ENCODE measurements at places on chromosomes 5 and 9.
A peak's percentile ranks its signal among the peaks of the same experiment; 100 is the strongest.

- no peak for DNase-seq
These were observed 273.2 kb downstream of the SMARCA2 start for GRCh38 chr9:2288309-2288708.

DNA sequence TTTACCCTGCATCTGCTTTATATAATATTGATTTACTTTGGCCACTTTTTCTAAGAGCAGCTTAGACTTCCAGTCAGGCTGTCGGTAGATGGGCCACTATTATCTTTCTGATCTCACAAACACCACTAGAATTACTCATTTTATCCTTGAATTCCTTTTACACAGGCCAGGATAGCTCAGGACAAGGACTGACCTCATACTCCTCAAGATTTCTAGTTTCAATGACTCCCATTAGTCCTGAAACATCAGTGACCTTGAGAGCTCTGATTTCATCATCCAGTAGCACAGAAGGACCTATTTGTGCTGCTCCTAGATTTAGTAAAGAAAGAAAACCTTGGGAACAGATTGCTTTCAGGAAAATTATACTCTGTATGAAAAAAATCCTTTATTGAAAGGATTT, 727.9 kb upstream of the PTPRD start:
- no peak for DNase-seq

- no peak for DNase-seq
These were observed 22.5 kb upstream of the SCGB3A1 start for GRCh38 chr5:180613814-180614188.

GRCh38 chr9:14482856-14483255, 168.9 kb upstream of the NFIB start:
- DNase-seq, result no peak

DNA sequence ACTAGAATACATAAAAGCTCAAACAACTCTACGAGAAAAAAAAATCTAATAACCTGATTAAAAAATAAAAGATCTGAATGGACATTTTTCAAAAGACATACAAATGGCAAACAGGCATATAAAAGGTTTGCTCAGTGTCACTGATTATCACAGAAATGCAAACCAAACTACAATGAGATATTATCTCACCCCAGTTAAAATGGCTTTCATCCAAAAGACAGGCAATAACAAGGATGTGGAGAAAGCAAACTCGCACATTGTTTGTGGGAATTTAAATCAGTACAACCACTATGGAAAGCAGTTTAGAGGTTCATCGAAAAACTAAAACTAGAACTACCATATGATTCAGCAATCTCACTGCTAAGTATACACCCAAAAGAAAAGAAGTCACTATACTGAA, 20.8 kb downstream of the UGT3A2 start:
- no peak for DNase-seq

GRCh38 chr5:128228008-128228407, 144.4 kb downstream of the SLC12A2 start:
- DNase-seq, result no peak

DNA sequence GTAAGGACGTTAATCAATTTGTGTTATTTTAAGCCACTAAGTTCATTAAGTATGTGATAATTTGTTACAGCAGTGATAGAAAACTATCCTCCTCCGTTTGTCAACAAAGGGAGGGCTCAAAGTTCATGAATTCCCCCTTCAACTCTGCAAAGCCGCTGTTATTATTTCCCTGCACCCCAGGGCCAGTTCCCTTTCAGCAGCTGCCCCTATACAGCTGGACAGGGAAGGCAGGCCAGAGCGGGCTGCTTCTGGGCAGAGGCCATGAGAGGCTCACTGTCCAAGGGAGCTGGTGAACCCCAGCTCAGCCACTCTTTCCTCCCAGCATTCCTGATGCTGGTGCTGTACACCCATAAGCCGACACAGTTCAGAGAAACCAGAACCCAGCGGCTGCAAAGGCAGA, 102.4 kb upstream of the GPR151 start:
- DNase-seq, result no peak

- no peak for DNase-seq
These were observed 24.6 kb upstream of the GLIS3 start for GRCh38 chr9:4324513-4324912.

DNA sequence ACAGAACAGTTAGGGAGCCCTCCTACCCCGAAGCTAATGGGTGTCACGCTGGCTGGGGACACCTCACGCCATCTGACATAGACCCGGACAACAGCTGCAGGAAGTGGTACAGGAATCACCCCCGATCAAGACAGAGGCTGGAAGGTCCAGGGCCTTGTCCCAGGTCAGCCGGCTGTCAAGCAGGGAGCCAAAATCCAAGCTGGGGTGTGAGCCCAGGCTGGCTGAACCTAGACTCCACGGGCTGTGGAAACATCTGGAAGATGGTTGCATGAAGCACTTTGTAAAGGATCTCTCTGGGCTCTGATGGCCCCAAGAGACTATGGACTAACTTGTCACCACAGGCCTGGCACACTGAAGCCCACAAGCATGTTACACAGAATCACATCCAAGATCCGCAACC, 68.9 kb upstream of the STXBP1 start:
- DNase-seq, result no peak

DNA sequence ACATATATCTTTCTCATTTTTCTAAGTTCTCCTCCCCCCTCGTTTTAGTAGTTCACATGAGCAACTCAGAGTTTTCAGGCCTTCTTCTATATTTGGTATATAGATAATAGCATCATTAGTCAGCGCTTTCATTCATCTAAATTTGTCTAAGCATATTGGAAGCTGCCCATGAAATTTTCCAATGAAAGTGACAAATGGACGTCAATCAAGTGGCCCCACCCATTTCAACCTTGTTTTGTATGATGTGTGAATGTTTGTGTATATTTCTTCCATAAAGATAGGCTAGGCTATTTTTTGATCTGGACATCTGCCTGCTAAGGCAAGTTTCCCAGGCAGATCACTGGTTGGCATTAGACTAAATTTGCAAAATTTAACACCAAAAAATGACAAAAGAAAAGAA, 104.0 kb upstream of the SSBP2 start:
- DNase-seq, result no peak

GRCh38 chr9:98185021-98185567, 7.3 kb downstream of the CORO2A start:
- no peak for DNase-seq

DNA sequence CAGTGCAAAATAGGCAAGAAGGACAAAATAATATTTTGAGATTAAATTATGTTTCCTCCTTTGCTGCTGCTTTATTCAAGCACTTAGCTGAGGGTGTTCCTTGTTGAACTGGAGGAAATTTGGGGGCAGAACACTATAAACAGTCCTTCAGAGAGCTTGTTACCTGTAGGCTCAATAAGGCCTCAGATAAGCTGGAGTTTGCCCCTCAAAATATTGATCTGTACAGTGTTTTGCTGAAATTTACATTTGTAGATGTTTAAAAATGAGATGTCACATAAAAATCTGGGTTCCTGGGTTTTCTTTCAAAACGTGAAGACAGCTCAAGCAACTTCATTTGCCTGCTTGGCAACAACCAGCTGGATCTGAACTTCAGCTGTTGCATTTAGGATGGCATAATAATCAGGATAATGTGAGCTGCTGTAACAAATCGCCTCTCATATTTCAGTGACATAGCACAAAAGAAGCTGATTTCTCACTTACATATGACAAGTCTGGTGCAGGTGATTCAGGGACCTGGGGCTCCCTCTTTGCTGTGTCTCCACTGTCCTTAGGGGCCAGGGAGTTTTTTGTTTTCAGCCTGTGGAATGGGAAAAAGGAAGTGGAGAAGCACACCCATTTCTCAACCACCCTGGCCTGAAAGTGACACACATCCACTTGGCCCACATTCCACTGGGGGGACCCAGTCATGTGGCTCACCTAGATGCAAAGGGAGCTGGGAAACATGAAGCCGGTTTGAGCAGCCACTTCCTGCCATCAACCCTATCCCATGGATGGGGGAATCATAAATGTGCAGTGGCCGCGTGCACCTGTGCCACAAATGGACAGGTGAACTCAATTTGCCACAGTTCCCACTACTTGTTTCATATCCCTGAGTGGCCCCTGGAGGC, 2.4 kb upstream of the PSAT1 start:
- DNase-seq, result no peak

DNA sequence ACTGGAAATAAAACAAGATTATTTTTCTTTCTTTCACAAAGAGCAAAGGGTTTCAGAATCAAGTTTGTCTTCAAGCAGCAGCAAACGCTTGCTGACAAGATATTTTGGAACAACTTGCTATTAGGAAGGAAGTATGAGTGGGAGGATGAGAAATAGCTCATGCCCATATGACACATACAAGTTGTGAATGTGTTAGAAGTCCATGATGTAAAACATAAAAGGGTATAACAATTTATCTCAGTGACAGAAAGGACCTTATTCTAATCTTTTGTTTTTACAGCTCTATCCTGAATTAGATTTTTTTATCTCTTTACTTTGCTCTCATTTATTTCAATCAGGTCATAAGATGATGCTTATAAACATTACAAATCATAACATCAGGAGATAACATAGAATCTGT, 516.6 kb upstream of the MEF2C start:
- DNase-seq, result peak; percentile 55

GRCh38 chr9:69030851-69031645, 4.5 kb upstream of the FXN start:
- no peak for DNase-seq

DNA sequence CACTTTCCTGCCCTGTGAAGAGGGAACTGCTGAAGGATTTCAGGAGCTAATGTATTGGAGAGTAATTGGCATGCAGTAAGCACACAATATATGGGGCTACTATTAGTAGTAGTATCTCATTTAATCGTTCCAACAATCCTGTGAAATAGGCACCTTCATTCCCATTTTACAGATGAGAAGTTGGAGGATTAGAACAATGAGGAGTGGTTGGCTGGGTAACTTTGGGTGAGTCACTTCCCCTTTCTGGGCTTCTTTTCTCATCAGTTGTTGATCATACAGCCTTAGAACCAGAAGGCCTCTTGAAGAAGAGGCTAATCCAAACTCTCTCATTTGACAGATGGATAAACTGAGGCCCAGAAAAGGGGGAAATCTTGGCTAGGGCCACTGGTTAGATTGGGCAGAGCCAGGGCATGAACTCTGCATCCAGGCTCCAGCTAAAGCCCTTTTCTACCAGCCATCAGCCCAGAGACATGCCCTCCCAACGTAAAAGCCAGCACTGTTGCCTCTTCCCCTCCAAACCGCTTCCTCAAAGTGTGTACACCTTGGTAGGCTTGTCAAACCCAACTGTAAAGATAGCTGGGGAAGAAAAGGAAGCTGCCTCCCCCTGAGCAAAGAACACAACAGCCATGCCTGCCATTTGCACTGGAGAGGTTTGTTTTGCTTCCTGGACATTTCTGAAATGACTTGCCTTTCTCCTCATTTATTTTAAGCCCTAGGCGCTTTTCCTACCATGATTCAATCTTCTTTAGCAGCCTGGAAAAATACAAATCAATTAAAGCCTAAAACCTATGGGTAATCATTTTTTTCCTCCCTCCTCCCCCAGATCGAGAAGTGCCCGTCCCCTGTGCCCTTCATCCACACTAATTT, 992 bp downstream of the SPACA9 start:
- peak; percentile 29 for DNase-seq

- peak; percentile 18 for DNase-seq
These were observed 50.5 kb downstream of the COMMD10 start for GRCh38 chr5:116135344-116135743.

DNA sequence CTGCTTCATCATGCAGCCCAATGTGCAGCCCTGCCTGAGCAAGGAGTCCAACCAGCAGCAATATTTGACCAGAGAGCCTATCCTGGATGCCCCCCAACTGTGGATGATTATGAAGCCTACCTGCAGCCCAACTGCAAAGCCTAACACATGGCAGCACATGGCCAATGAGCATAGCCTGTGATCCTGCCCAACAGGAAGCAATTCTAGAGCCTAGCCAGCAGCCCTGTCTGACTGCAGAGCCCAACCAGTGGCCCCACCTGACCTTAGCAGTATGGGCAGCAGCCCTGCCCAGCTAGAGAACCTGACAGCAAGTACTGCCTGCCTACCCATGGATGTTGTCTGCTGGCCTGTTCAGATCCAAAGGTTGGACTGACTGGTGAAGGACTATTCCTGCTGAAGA, 97.3 kb upstream of the SH3GL2 start:
- no peak for DNase-seq

DNA sequence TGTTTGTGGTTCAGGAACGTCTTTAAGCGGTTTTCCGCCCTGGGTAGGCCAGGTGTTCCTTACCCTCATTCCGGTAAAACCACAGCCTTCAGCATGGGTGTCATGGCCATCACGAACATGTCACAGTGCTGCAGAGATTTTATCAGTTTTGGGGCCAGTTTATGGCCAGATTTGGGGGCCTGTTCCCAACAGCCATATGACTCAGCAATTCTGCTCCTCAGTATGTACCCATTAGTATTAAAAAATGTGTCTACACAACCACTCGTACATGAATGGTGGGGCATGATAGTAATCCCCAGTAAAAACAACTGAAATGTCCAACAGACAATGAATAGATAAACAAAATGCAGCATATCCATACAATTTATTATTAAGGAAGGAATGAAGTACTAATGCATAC, 51.9 kb upstream of the TTC23L start:
- DNase-seq, result no peak

DNA sequence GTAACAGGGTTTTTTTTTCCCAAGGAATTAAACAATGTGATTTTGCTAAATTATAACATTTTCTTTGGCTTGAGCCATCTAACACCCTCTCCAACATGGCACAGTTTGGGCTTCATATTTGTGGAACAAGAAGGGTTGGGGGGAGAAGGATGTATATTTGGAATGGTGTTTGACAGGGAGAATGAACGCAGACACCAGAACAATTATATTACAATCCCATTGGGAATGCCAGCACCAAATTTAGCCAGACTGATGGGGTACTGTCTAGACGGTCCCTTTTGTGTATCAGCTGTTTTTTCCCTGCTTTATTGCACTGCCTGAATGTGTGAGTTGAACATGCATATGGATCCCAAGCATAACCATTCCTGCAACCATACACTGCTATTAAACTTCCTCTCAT, 130.9 kb upstream of the TMEM161B start:
- DNase-seq, result no peak

DNA sequence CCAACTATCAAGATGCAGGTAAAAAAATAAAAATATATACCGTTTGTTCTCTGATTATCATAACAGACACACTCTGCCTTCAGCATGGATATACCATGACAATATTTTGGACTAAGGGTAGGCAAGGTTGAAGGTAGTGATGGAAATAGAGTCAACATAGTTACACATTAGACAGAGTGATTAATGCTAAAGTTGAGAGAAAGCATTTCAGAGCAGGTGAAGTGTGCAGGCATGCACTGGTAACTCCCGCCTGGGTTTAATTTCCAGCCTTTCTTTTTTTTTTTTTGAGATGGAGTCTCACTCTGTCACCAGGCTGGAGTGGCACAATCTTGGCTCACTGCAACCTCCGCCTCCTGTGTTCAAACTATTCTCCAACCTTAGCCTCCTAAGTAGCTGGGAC, 458.5 kb downstream of the TLR4 start:
- DNase-seq, result no peak

GRCh38 chr5:135215617-135216470, 181.8 kb upstream of the PITX1 start:
- DNase-seq, result no peak

- peak; percentile 49 for DNase-seq
These were observed 9.1 kb downstream of the MAN1B1 start for GRCh38 chr9:137095664-137096517.

Measured in Kasumi-1 (cell line).